ENCODE measurements at places on chromosomes 2 and 18.

DNA sequence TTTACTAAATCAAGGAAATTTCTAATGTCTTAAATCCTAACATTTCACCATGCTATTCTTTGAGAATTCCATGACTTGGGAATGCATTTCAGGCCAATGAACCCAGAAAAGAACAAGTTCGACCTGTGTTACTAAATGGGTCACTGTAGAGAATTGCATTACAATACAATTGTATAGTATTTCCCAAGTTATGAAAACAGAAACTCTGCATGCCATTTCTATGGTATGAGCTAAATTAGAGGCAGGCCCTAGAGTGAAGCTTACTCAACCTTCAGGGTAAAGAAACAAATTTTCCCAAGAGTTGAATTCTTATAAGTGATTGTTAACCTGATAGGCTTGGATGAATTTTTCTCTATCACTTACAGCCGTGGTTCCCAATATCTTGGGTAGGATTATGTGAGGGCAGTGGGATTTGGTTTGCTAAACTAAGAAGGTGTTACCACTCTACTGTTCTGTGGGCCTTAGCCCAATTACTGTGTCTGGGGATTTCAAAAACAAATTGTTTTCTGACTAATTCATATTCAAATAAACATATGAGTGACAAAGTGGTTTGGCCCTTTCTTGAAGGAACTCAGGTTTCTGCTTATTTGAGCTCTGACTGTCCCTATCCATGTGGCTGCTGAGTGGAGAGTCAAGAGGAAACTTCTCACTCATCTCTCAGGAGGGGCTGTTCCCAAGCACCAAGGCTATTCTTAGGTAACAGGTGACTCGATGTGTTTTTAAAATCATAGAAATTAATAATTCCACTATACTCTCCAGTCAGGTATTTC, 11.2 kb upstream of the SERPINB7 start:
- DNase-seq = no peak

GRCh38 chr2:120389036-120389391, 43.1 kb downstream of the INHBB start:
- no peak for DNase-seq

DNA sequence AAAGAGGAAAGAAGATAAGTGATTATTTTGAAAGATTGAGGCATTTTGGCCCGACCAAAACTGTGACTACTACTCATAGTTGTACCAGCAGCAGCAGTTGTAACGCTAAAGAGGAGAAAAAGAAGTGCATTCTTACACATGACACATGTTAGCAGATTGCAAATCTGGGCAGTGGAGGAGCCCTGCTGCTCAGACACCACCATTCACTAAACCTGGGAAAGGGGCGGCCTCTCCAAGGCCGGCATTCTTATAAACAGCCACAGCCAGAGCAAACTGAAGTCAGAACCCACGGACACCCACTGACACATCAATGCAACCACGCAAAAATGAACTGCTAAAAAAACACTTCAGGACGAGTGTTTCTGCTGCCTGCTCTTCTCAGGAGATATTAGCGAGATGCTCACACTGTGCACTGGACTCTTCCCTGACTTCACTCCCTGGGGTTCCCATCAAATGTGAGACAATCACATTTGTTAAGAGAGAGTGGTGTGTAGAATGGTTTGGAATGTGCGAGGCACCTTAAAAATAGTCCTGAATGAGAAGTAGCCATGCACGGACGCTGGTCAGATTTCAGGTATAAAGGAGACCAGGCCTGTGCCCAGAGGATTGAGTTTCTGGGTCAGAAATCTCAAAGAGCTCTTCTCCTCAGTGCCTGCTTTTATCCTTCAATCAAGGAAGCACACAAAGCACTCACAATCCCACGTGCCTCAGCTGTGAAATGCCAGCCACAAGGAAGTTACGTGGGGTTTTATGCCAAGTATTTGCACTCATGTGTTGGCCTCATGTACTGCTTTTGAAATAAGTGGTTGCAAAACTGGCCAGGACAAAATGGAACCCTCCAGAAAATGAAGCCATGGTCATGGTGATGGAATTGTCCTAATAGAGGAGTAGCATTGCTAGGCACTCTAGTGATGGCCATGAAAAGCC, 83.4 kb downstream of the MTCL1 start:
- DNase-seq = no peak

DNA sequence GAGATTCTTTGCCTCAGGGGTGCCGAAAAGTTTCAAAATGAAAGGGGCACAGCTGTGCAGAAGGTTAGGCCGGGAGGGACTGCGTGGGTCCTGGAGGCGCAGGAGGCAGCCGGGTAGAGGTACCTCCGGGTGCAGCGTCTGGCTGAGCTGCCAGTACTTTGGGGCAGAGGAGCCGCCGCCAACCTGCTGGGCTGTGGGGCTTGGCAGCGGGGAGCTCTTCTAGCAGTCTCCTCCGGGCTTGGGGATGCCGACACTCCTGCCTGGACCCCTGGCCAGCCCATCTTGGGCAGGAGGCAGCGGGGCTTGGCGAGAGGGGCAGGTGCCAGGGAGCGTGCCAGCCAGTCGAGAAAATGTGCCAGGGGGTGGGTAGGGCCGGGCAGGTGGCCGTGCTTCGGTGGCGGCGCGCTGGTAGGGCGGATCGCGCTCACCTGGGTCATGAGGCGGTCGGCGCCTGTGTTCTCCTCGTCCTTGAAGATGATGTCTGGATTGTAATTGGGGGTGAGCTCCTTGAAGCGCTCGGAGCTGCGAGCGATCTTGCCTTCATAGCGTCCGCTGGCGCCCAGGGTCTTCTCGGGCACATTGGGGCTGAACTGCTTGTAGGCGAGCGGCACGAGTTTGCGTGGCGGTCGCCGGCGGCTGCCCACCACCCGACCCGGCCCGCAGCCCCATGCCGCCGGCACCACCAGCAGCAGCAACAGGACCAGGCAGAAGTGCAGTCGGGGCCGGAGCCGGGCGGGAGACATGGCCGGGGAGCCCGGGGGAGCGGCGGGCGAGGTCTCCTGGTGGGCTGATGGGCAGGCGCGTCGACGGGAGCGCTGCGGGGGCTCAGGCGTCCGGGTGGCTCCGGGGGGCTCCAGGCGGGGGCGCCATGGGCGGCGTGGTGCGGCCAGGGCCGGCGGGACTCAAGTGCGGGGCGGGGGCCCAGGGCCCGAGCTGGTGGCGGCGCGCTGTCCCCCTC, 717 bp downstream of the IHH start:
- no peak for DNase-seq

- DNase-seq = no peak
These were observed 5.5 kb downstream of the SYT4 start for GRCh38 chr18:43271593-43272432.

- DNase-seq = no peak
These were observed 241.2 kb downstream of the ANAPC1 start for GRCh38 chr2:111642586-111643327.

DNA sequence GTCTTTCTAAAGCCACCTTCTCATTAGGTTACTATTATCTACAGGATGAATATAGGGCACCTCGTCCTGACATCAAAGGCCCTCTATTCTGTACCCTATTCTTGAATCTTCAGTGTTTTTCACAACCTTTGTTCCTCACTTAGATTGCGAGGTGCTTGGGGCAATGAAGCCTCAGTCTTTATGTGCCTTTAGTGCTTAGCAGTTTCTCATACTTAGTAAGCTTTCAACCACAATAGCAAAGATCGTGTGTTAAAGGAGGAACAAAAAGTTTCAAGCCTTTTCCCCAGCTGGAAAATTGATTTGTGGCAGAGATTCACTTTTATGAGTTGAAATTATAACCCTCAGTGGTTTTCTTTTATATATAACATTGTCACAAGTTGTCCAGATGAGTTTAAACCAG, 226.9 kb downstream of the MYO3B start:
- no peak for DNase-seq

GRCh38 chr2:166671235-166671634, 177.2 kb upstream of the SCN7A start:
- no peak for DNase-seq

DNA sequence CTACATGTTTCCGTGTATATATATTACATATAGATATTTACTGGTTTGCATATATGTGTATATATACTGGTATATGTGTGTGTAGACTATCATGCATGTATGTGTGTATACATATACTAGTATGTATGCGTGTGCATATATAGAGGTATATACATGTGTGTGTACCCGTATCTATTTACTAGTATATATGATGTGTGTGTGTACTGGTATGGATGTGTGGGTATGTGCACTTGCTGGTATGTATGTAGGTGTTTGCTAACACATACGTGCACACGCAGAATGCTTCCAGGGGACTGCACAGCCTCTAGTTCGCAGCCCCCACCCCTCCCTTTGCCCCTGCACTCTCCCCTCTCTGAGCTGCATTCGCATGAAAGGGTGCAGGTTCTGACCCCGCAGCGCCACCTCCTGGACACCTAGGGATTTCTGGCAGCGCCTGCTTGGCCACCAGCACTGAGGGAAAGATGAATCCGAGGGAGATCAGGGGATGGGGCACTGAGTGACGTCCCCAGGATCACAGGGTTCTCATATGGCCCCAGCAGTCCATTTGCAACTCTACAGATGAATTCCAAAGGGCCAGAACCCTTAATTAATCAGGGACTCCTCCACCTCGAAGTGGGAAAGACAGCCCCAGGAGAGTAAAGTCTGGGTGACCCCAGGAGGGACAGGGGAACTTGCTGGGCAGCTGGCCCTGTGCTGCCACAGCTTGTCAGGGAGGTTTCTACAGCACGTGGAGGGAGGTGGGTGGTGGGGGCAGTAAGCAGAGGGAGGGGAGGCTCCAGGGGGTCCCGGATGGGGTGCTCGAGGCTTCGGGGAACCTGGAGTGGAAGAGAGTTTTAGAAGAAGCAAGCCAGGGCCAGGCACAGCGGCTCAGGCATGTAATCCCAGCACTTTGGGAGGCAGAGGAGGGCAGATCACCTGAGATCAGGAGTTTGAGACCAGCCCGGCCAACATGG, 66.8 kb upstream of the ASAP2 start:
- DNase-seq = peak; percentile 38

GRCh38 chr2:53435610-53436009, 332.0 kb upstream of the CHAC2 start:
- no peak for DNase-seq

- DNase-seq = no peak
These were observed 23.4 kb downstream of the ADRA2B start for GRCh38 chr2:96092951-96093350.

- no peak for DNase-seq
These were observed 8.1 kb downstream of the ASIC4 start for GRCh38 chr2:219522111-219523030.

Measured in activated CD4-positive, CD25-positive, alpha-beta regulatory T cell (primary cell).